ENCODE measurements at places on chromosomes 7 and 10.

DNA sequence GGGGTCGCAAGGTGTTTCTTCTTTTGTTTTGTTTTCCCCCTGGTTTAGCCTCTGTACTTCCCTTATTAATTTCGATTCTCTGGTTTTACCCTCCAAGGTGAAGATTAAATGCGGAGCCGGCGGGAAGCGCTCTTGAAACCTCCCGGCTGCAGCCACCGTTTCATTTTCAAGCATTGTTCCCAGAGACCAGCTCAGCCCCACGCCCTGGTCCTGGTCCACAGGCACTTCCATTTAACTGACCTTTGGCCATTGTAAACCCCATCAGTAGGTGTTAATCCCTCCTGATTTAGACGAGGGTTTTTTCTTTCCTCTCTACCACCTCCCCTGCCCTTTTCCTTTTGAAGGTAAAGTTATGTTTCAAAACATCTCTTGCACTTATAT is 39.2 kb upstream of the ENO4 start:
- no peak for DNase-seq

DNA sequence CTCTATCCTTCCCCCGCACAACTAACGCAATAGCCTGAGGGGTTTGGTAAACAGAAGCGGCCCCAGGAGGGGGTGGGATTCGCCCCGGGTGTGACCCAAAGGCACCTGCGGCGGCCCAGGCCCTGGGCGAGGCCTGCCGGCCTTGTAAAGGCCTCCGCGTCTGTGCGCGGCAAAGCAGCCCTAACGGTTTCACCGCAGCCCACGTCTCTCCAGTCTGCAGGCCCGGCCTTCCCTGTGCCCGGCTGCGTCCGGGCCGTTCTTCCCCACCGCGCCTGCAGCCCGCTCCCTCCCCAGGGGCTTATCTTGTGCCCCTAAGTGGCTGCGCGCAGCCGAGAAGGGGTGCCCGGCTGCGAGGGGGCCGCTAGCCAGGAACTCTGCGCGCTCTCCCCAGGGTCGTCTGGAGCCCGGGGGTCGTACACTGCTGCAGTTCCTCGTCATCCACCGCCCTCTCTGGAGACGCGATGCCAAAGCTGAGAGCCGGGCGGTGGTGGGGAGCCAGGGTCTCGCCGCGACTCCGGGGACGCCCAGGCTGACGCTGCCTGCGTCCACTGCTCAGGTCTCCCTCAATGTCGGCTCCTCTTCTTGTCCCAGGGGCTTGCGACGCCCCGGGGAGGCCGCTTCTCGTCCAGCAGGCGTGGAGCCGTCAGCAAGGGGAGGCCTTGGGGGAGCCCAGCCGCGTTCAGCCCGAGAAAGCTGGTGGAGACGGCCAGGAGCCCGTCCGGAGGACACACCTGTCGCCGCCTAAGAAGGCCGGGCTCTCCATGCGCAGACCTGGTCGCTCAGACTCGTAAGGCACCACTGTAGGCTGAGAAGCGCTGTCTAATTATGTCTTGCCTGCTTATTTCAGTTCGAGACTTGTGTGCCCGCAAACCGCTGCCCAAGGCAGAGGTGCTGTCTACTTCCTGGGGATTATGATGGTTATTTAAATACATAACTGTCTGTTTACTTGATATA is 132.3 kb downstream of the SPAG6 start:
- DNase-seq, result no peak

- DNase-seq, result peak; percentile 65
Observed at GRCh38 chr7:128830231-128831177, at the start of gene FLNC. Gene FLNC, plus strand, starts transcription at chr7:128830406. Its CDS starts 232 bp downstream, at chr7:128830638.

DNA sequence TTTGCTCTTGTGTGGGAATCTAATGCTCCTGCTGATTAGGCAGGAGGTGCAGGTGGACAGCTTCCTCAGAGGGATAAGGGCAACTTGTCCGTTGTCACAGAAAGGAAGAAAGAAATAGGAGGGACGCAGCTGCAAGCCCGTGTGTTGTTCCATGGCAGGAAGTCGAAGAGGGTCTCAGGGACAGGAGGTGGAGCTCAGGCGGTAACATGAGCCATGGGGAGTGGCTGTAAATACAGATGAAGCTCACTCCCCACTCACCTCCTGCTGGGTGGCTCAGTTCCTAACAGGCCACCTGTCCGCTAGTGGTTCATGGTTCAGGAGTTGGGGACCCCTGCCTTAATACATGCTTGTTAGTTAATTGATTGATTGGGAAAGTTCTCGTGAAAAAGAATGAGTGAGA is 101.7 kb upstream of the SFMBT2 start:
- no peak for DNase-seq

DNA sequence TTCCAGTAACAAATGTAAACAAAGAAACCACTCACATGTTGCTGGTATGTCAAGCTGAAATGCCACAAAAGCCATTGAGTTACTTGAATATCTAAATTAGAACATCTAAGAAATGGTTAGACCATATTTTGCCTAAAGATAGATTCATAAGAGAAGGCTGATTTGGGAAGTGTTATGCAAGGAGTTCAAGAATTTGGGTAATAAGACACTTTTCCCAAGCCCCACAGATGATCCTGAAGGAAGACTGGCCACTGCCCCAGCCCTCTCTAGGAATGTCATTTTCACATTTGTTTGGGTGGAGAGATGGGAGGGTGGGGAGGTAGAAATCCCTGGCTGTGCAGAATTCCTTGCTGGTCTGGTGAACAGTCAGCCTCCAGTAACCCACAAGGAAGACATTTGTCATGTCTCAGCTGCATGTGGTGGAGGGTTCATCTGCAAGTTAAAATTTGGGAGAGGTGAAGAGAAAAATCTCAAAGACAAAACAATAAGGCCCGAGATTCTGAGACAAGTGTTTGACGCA is 427.2 kb upstream of the KLF6 start:
- DNase-seq, result no peak

DNA sequence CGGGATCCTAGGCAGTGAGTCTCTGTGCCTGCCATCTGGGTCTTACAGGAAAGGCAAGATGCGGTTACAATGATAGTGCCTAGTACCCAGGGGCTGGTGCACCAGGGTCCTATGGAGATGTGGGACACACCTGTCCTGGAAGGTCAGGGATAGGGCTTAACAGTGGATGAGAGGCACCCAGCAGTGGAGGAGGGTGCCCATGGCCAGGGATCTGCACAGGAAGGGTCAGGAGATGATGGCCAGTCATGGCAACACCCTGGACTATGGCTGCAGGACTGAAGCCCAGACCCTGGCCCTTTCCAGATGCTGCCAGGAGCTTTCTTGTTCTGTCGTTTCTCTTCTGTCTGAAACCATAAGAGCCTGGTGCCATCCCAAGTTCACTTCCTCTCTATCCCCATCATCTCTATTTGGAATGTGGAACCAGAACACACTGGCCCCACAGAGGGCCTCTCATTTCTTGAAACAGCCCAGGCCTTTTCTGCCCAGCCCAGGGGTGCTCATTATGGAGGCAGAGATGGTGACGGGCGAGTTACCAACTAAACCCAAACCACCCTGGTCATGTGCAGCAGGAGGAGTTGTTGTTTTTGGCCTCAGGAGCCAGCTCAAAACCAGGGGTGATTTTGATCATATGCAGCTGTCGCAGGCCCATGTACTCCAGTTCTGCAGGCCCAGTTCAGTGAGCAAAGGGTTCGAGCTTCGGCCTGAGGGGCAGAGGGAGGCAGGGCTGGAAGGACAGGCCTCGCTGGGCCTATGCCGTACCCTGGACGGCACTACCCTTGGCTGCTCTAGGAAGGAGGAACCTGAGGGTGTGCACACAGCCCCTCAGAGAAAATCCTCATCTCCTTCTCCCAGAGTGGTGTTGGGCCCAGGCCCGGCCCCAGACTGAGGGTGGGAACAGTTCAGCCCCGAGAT is 52.6 kb upstream of the GDF10 start:
- DNase-seq, result no peak

DNA sequence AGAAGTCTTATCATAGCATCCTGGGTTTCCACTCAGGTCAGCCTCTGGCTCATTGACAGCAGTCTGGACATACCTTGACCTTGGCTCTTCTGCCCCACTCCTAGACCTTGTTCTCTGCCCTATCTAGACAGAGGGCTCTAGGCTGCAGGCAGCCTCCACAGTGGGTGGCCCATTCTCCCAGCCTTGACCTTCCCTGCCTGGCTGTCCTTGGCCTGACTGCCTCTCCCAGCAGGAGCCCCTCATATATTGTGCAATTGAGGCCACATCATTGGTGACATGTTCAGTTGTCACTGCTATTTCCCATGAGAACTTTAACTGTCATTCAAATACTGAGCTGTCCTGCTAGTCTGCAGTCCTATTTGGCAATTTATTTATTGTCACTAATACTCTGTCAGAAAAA is 503.4 kb downstream of the PLXNA4 start:
- DNase-seq, result no peak

- no peak for DNase-seq
Observed at GRCh38 chr10:126463286-126463685, 75.0 kb upstream of the ADAM12 start.

DNA sequence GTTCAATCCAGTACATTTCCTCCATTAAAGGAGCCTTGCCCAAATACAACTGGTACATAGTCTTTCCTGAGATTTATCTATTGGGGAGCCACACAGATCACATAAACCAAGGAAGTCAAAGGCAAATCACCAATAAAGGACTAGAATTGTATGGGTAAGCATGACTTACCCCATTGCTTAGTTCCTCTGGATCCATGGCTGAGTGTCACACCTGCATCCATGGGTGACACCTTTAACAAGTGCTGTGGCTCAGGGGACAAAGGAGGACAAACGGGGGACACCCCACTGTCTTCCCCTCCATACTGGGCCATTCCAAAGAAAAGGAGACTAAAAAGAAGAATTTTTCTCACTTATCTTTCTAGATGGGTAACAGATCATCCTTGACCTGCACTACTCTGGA is 30.4 kb downstream of the ZNF92 start:
- no peak for DNase-seq

GRCh38 chr7:157493017-157493416 is 156.2 kb downstream of the DNAJB6 start:
- DNase-seq, result no peak

DNA sequence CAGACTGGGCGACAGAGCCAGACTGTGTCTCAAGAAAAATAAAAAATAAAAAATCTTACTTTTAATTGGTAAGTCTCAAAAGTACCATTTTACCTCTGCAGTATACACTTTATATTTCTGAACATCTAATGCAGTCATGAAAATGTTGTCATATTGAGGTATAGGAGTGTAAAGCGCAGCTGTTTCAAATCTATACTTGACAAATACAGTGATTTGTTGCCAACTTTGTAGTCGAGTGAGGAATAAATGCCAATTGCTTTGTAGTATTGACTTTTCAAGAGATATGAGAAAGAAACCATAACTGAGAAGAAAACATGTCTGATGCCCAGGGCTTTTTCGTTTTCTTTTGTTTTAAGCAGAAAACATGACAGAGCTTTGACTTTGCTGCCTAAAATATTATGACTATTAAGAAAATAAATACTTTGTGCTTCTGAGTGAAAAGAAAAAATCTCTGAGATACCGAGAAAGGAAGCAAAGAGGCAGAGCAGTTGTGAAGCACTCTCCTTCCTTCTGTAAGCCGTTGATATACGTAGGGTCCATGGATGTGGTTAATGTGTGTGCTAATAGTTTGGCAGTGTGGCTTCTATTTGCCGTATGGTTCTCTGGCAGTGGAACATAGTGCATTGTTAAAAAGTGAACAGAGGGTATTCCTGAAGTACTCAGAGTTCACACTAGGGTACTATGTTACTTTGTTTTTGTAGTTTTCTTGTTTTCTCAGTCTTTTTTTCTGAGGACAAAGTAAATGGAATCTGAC is 38.2 kb downstream of the AVL9 start:
- no peak for DNase-seq

GRCh38 chr10:109187677-109188076 is 735.6 kb downstream of the XPNPEP1 start:
- DNase-seq, result peak; percentile 66

DNA sequence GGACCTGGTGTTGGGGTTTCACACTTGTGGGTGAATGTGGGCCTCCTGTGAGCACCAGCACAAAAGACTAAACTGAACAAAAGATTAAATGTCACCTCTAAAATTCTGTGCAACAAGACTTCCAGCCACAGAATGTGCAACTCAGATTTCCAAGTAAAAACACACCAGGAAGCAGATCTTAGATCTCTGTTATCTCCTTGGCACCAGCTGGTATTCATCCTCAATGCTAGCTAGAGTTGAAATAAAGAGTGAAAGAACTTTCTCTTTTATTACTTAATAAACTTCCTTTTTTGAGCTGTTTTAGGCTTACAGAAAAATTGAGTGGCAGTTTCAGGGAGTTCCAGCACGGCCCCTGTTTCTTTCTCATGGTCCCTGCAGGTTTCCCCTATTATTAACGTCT is 40.2 kb downstream of the EGFR start:
- no peak for DNase-seq

DNA sequence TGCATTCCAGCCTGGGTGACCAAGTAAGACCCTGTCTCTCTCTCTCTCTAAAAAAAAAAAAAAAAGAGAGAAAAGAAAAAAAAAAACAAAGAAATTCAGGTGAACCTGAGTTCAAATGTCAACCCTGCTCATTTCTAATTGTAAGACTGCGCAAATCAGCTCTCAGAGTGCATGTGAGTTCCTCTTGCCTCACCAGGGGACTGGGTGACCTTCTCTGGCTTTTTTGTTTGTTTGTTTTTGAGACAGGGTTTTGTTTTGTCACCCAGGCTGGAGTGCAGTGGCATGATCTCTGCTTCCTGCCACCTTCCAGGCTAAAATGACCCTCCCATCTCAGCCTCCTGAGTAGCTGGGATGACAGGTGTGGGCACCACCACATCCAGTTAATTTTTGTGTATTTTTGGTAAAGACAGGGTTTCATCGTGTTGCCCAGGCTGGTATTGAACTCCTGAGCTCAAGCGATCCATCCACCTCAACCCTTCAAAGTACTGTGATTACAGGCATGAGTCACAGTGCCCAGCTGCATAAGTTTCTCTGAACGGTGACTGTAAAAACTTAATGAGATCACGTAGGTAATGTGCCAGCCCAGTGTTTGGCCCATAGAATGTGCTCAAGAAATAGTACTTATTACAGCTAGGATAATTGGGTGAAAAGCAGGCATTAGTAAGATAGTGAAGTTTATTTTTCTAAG is 45.3 kb upstream of the BAMBI start:
- DNase-seq, result no peak

- no peak for DNase-seq
Observed at GRCh38 chr10:116237260-116237659, 35.7 kb downstream of the GFRA1 start.

GRCh38 chr10:62159351-62159750 is 109.3 kb downstream of the RTKN2 start:
- no peak for DNase-seq
